Astrocyte of the spinal cord (primary cell): ENCODE measurements at places on chromosomes 13 and 19.

DNA sequence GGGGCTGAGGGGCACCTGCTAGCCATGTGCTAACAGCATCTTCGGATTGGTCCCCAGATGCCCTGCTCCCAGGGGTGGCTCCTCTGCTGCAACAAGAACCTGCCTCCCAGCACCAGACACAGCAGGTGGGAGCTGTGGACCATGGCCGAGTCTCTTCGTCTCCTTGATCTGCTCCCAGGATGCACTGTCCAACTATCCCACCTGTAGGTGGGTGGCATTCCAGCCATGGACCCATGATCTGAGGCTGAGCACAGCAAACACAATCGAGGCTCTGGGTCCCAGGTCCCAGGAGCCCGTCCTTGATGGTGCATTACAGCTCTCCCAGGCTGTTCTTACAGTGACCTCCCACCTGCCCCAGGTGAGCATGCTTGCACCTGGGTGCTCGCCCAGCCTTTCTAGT, 1.6 kb downstream of the ZNF837 start:
- no peak for DNase-seq

GRCh38 chr19:52221831-52222375, 32.1 kb downstream of the PPP2R1A start:
- DNase-seq, result no peak

- DNase-seq, result no peak
Measured at GRCh38 chr13:36244990-36245389, 30.6 kb upstream of the SOHLH2 start.

DNA sequence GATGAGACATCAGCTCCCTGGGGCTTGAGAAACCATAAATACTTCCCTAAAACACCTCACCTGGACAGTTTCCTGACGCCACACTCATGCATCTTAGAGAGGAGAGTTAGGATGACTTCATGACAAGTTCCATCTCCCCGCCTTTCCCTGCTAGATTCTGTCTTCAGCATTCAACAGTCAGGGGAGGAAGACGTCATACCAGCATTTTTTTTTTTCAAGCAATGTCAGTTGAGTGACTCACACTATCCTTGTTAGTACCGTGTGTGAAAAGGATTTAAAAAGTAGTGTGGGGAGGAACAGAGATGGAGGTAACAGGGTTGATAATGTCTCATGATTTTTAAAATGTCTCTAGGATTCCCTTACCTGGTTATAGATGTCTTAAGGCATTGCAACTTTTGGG, at the start of gene OR7D2:
Gene OR7D2 (plus strand): TSS at position 79 of the 400 bp plus-strand sequence. CDS start 6,803 bp downstream, outside the sequence.
- DNase-seq, result no peak

DNA sequence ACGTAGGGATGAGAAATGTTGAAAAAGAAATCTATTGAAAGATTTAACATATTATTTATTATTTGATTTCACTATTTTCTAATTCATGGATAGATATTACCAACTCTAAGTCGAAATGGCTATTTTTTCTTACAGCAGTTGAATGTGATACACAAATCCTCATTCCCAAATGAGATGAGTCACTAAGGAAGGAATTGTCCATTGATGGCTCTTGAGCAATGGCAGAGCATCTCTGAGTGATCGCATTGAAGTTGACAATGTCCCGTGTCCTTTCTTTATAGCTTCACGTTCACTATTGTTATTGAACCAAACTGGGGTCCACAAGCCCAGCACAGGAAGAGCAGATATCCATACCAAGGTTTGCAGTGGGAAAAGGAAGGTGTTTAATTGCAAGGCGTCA, 648.3 kb upstream of the SPRY2 start:
- no peak for DNase-seq

DNA sequence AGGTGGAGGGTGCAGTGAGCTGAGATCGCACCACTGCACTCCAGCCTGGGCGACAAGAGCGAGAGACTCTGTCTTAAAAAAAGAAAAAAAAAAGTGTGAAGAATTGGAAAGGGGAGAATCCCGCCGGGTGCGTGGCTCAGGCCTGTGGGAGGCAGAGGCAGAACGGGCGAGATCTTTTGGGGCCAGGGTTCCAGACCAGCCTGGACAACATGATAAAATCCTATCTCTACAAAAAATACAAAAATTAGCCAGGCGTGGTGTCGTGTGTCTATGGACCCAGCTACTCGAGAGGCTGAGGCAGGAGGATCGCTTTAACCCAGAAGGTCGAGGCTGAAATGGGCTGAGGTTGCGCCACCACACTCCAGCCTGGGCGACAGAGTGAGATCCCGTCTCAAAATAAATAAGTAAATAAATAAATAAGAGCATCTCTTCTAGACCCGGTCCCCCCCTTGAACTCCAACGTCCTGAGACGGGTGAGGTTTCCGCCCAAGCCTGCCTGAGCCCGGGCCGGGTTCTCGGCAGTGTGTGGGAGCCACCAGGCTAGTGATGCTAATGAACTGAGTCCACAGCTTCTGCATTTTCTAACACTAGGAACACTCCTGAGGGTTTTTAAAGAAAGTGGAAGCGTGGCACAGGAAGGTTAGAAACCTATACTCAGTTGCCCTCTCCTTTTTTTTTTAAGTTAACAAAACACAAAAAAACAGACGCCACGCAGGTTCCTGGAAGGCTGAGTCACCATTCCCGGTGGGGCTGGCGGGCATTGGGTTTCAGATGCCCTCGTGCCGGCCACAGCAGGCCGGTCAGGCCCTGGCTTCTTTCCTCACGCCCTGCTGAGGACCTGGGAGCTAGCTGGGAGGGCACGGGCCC, 22.0 kb downstream of the GPX4 start:
- peak; percentile 77 for DNase-seq

DNA sequence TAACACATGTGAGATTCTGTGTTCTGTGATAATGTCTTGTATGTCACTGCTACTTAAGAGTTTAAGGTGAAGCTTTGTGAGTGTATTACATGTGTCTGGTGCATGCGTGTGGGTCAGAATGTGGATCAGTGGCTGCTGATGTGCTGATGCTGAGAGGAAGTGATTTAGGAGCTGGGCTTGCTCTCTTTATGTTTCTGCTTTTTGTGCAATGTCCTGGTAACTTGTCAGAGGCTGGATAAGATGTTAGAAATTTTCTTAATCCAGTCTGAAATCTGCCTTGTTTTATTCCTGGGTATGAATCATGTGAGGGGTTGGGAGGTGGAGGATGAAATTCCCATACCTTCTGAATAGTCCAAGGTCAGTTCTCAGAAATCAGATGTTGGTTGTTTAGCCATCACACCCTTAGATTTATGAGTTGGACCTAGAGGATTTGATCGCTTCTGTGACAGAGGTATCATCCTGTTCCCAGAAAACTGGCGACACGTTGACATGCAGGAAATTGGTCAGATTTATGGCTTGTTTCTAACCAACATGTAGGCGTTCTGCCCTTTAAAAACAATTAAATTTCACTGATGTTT, 24.5 kb upstream of the CXCL17 start:
- no peak for DNase-seq

DNA sequence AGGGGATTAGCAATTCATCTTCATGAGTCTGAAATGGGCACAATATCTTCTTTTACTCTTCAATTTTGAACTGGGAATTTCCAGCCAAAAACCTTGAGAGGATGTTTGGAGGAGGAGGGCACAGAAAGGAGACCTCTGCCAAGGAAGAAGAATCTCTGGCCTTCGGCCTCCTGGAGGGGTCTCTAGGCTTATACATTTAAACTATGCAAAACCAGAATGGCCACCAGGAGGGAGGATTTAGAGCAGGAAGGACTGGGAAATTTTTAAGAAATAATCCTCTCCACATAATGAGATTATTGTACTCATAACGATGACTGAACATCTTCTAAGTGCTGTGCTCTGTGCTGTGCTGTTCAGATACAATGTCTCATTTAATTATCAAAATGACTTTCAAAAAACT, 325.9 kb downstream of the NDFIP2 start:
- DNase-seq, result no peak

DNA sequence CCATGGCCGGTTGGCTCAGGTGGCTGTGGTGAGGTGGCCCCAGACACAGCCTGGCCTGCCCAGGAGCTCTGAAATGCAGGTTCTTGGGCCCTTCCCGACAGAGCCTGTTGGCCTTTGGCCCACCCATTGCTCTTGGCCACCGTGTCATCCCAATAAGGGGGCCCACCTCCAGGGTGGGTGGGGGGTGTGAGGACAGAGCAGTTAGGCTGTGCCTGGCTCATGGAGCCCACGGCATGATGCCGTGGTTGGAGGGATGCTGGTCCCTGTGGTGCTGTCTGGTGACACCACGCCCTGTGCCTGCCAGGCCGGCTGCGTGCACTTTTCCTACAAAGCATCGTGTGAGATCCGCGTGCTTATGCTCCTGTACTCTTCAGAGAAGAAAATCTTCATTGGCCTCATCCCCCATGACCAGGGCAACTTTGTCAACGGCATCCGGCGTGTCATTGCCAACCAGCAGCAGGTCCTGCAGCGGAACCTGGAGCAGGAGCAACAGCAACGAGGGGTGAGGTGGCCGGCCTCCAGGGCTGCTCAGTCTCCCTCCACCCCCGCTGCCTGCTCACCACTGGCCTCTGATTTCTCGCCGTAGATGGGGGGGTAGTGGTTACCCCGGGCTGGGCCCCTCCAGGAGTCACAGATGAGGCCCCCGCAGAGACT, 7.6 kb downstream of the PNKP start:
- DNase-seq, result no peak

DNA sequence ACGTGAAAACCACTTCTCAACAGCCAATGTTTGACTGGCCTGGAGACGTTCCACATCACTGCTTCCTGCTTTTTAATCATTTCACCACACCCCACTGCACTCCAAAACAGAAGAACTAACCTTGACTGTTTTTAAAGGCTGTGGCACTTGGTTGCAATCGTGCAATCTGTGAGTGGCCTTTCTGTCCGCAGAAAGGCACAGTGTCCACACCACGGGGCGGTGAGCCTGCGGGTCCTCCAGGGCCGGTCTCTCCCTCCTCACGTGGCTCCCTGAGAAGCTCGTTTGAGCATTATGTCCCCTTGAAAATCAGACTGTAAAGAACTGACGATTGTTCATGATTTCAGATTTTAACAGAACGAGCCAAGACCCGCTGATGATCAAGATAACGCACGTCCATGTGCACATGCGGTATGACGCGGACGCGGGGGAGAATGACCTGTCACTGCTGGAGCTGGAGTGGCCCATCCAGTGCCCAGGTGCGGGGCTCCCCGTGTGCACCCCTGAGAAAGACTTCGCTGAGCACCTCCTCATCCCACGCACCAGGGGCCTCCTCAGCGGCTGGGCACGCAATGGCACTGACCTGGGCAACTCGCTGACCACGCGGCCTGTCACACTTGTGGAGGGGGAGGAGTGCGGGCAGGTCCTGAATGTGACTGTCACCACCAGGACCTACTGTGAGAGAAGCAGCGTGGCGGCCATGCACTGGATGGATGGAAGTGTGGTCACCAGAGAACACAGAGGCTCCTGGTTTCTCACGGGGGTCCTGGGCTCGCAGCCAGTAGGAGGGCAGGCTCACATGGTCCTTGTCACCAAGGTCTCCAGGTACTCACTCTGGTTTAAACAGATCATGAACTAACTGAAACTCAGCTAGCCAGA, 13.0 kb downstream of the PROZ start:
- no peak for DNase-seq

- DNase-seq, result no peak
Measured at GRCh38 chr13:28282451-28282850, 144.1 kb downstream of the PAN3 start.

DNA sequence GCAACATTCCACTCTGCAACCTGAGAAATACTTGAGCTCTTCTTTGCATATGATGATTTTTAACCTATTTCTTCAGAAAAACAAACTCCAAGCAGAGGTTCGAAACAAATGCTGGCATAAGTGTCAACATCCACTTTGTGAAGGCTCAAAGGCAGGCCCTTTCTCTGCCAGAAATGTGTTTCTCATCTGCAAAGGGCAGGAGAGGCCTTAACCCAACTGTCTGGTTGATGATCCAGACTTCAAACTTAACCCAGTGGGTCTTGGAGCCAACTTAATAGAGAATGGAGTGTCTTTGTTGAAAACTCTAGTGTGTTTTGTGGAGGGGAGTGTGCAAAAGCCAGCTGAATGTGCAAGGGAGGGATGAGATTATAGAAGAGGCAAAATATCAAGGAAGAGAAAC, 28.3 kb upstream of the ZNF507 start:
- DNase-seq, result no peak

GRCh38 chr19:4740092-4740491, 16.4 kb upstream of the DPP9 start:
- DNase-seq, result no peak

DNA sequence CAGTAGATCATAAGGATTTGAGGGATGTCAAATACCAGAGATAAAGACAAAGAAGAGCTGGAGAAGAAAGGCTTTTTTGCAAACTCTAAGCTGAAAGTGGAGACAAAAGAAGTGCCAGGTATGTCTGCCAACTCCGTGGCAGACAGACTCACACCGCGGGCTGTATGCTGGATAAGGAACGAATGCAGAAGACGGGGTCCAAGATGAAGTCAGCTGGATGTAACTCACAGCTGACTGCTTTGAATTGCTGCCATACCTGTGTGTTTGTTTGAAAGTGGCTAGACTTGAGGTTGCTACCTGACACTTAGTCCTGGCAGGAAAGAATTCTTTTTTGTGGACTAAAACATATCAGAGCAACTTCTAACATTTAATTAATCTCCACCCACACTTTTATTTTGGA, 398.8 kb downstream of the DLEU7 start:
- no peak for DNase-seq

- DNase-seq, result no peak
Measured at GRCh38 chr13:100124265-100124664, 35.4 kb downstream of the PCCA start.

DNA sequence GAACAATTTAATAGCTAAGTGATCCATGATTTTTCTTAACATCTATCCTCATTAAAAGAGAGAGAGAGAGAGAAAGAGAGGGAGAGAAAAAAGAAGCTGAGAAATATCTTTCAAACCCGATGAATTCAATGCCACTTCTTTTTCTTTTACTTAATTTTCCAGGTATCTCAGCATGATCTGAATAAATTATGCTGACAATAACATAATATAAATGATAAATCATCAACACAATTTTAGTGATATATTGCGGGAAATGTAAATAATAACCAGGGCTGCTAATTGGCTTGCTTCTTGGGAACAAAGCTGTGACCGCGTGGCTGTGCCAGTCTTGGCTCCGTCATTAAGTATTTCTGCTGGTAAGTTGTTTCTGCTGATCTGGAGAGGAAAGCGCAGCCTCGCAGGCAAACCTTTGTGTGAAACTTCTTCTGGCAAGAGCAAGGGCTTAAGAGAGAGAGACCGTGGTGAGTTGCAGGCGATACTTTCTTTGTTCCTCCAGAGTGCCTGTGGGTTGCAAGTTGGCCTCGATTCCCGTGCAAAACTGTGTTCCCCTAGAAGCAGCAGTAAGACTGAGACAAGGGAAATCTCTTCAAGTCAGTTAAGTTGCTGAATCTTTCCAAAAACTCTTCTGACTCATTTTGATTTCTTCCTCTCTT, 489.1 kb upstream of the TSHZ3 start:
- no peak for DNase-seq

GRCh38 chr19:13164343-13165161, 14.3 kb downstream of the IER2 start:
- DNase-seq, result peak; percentile 69

DNA sequence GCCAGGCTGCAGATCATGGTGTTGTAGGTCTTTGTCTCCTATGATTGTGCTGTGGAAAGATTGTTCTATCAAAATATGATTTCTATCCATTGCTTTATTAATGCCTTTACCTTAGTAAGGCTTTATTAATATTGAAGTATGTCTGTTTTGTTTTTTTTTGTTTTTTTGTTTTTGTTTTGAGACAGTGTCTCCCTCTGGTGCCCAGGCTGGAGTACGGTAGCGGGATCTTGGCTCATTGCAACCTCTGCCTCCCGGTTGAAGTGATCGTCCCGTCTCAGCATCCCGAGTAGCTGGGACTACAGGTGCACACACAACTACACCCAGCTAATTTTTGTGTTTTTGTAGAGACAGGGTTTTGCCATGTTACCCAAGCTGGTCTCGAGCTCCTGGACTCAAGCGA, 7.7 kb downstream of the IRGC start:
- no peak for DNase-seq
